ENCODE measurements at places on chromosomes 1 and 21. TPM values are rescaled to one million over a fixed set of nuclear protein-coding genes. Genes with fewer than 3 reads are reported as not detected.
A peak's percentile ranks its signal among the peaks of the same experiment; 100 is the strongest.

- no peaks in the 10 kb centered on the region for H3K27me3 ChIP-seq
- no peak overlapping the region for H3K27ac ChIP-seq
- H3K4me3 ChIP-seq: no peak overlapping the region
- no peaks in the 10 kb centered on the region for H3K4me1 ChIP-seq
- no peaks in the 10 kb centered on the region for H3K36me3 ChIP-seq
- no peak for DNase-seq
Observed at GRCh38 chr1:101964708-101965107, 32.0 kb downstream of the OLFM3 start.

DNA sequence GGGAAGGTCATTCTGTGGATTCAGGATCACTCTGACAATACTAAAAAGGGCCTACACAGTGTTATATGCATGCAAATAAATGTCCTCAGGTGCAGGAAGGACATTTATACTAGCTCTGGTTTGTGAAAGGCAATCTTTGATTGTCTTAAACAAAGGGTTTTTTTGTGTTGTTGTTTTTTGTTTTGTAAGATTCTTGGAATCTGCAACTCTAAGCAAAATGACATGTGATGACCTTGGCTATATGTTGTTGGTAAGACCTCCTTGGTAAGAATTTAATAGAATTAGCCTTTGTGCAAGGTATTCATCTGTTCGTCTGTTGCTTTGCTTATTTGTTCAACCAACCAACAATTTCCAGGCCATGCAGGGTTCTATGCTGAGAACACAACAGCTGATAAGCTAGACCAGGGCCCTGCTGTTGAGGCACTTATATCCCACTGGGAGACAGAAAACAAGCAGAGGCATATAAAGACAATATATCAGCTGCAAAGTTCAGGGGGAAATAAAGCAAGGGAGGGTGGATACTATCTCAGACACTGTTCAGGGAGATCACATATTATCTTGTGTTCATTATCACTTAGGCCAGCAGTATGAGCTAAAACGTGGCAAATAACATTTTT, 60.3 kb downstream of the FH start:
- no peak overlapping the region for H3K27ac ChIP-seq
- no peaks in the 10 kb centered on the region for H3K27me3 ChIP-seq
- no peaks in the 10 kb centered on the region for H3K4me1 ChIP-seq
- DNase-seq: no peak
- H3K36me3 ChIP-seq: no peaks in the 10 kb centered on the region
- H3K4me3 ChIP-seq: no peak overlapping the region

DNA sequence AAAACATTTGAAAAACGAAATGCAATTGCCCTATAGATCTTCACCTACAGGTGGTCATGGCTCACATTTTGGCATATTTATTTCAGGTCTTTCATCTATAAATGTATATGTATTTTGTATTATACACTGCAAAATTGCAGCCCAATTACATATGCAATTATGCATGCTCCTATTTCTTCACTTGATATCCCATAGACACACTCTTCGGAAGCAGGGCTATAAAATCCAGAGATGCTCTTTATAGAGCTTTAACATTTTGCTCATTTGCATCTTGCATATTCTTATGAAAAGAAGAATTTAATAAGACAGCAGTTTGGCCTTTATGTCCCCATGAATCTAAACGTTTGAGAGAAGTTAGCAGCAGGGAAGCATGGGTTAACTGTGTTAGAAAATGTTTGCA, 44.7 kb upstream of the PALMD start:
- DNase-seq: no peak
- H3K27ac ChIP-seq: no peak overlapping the region
- no peaks in the 10 kb centered on the region for H3K27me3 ChIP-seq
- H3K4me3 ChIP-seq: no peak overlapping the region
- H3K4me1 ChIP-seq: no peaks in the 10 kb centered on the region

DNA sequence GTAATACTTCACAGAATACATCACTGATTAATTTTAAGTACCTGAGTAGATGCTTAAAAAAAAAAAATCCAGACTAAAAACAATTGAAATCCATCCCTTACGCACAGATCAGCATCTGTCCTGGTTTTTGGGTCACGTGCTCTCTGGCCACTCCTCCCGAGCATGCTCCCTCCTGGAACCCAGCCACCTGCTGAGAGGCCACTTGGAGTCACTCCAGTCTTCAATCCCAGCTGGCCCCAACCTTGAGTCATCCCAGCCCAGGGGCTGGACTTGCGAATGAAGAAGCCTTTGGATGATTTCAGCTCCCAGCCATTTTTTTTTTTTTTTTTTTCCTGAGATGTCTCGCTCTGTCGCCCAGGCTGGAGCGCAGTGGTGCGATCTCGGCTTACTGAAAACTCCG, 8.9 kb downstream of the MAP1LC3C start:
- no peaks in the 10 kb centered on the region for H3K4me1 ChIP-seq
- H3K27me3 ChIP-seq: no peaks in the 10 kb centered on the region
- no peak overlapping the region for H3K27ac ChIP-seq

DNA sequence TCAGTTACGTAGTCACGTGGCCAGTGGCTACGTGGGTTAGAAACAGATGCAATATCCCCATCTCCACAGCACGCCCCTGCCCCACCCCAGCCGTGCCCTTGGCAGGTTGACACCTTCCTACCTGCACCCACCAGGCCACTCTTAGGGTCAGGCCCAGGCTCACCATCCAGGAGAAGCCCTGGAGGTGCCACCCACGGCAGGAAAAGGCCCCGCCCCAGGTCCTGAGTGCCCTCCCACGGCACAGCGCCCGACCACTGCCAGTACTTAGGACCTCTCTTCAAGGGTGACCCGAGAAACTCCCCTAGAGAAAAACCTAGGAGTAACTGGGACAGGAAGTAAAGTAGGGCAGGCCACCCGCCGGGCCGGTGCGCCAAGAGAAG, 1.5 kb downstream of the C1orf35 start:
- peak overlapping the region; percentile 84 for H3K4me3 ChIP-seq
- H3K27ac ChIP-seq: peak overlapping the region; percentile 93
- no peak for DNase-seq
- H3K4me1 ChIP-seq: peaks cover 10% of the 10 kb centered on the region

DNA sequence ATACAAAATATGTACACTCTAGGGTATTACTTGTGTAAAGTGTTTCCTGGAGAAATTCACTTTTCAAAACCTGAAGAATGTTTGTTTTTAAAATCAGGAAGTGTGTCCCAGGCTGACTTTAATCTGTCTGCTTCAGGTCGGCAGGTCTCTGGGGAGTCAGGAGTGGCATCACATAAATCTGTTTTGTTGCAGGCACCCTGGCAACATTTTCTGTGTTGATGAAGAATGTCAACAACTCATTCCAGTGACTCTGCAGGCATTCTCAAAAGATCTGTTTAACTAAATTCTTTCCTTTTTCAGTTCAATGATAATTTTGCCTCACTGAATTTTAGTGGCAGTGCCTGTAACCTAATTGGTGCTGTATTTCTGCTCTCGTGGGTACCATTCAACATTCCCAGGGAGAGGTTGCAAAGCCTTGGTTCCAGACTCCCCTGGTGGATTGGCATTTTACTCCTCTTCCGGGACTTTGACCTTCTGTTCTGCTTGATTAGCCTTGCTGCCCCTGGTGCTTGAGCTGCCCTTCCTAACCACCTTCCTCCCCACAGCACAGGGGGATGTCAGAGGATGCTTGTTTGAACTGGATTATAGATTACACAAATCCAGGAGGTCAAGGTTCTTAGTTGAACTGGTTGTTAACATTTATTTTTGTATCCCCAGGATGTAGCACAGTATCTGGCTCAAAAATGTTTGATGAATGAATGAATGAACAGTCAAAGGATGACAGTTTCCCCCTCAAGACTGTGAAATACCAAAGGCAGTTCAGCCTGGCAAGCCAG, 55.4 kb upstream of the LPGAT1 start:
- no peaks in the 10 kb centered on the region for H3K4me1 ChIP-seq
- H3K27ac ChIP-seq: no peak overlapping the region
- no peak overlapping the region for H3K4me3 ChIP-seq
- no peak for DNase-seq
- H3K36me3 ChIP-seq: no peaks in the 10 kb centered on the region
- H3K27me3 ChIP-seq: no peaks in the 10 kb centered on the region

- no peaks in the 10 kb centered on the region for H3K36me3 ChIP-seq
- H3K27ac ChIP-seq: no peak overlapping the region
- H3K27me3 ChIP-seq: no peaks in the 10 kb centered on the region
- no peaks in the 10 kb centered on the region for H3K4me1 ChIP-seq
Observed at GRCh38 chr1:117318426-117318825, 48.8 kb upstream of the MAN1A2 start.

Gene GPA33
- 513 TPM for total RNA-seq

Gene ZYG11A
- not detected for total RNA-seq

Gene SERTAD4
- 0.60 TPM for total RNA-seq

DNA sequence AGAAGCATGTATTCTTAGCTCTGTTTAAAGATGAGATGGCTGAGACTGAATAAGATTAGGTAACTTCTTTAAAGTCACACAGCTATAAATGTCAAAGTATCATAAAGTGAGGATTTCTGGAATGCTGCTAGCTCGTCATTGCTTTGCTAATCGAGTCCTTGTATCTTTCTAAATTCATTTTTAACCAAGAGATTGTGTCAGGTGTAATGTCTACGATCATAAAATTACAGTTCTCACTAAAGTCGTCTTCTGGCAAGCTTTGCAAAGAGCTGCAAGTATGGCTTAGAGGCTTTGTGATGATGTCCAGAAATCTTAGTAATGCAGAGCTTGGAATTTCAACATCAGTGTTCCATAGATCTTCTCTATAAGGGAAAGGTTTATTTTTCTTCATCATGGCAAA, 569.8 kb downstream of the LMO4 start:
- no peaks in the 10 kb centered on the region for H3K36me3 ChIP-seq
- H3K27ac ChIP-seq: peak overlapping the region; percentile 14
- H3K4me3 ChIP-seq: no peak overlapping the region
- no peaks in the 10 kb centered on the region for H3K27me3 ChIP-seq
- DNase-seq: no peak

- H3K4me1 ChIP-seq: no peaks in the 10 kb centered on the region
- H3K4me3 ChIP-seq: no peak overlapping the region
- H3K36me3 ChIP-seq: no peaks in the 10 kb centered on the region
- DNase-seq: peak; percentile 21
- no peaks in the 10 kb centered on the region for H3K27me3 ChIP-seq
- H3K27ac ChIP-seq: no peak overlapping the region
Observed at GRCh38 chr1:54919367-54920359, 32.7 kb upstream of the DHCR24 start.

- no peak overlapping the region for H3K4me3 ChIP-seq
- H3K36me3 ChIP-seq: no peaks in the 10 kb centered on the region
- no peaks in the 10 kb centered on the region for H3K27me3 ChIP-seq
Observed at GRCh38 chr1:44316231-44316759, 38.8 kb downstream of the ERI3 start.

Gene DCST1
- 0.41 TPM for total RNA-seq

DNA sequence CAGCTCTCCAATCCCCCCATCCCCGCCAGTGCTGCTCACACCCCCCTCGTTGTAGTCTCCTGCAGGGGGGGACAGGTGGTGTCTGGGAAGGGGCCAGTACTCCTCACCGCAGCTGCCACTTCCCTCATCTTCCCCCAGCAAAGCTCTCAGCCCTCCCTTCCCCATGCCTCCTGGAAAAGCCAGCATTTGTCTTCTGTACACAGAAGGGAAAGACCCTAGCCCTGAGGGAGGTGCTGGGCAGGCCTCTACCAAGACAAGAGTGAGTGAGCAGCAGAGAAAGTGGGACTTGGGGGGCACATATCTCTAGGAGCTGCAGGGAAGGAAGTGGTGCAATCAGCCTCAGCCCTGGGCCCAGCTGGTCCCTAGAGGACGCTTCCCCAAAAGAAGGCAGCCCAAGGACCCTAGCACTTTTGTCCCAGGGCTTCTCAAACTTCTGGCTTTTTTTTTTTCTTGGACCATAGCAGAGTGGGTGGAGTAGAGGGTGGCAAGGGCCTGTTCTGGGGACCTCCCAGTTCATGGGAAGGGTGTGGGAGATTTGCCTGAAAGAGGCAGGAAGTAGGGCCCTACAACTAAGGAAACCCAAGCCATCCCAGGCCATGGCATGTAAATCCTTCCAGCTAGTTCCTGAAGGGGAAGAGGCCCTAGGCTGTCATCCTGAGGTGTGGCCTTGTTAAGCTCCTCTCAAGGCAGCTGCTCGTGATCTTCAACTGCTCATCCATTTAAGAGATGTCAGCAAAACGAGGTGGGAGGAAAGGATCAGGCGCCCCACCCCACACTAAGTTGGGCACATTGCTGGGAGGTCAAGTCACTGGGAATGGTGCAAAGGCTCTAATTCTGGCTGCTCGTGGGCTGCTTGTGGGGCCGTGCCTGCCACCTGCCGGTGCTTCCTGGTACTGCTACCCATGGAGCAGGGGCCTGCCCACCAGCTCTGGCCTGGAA, 12.6 kb downstream of the ZC3H12A start:
- no peak overlapping the region for H3K4me3 ChIP-seq
- H3K27ac ChIP-seq: peak overlapping the region; percentile 77
- DNase-seq: peak; percentile 81
- H3K27me3 ChIP-seq: no peaks in the 10 kb centered on the region

- no peaks in the 10 kb centered on the region for H3K36me3 ChIP-seq
- H3K4me3 ChIP-seq: no peak overlapping the region
- no peak overlapping the region for H3K27ac ChIP-seq
- H3K27me3 ChIP-seq: peaks cover 47% of the 10 kb centered on the region
- H3K4me1 ChIP-seq: no peaks in the 10 kb centered on the region
Observed at GRCh38 chr1:18057623-18058022, 50.0 kb upstream of the IGSF21 start.

GRCh38 chr1:169565335-169566271, 20.7 kb downstream of the F5 start:
- no peaks in the 10 kb centered on the region for H3K36me3 ChIP-seq
- H3K27me3 ChIP-seq: no peaks in the 10 kb centered on the region
- H3K4me1 ChIP-seq: no peaks in the 10 kb centered on the region
- no peak for DNase-seq
- no peak overlapping the region for H3K4me3 ChIP-seq
- H3K27ac ChIP-seq: no peak overlapping the region

Gene LCE2A
- total RNA-seq: not detected

DNA sequence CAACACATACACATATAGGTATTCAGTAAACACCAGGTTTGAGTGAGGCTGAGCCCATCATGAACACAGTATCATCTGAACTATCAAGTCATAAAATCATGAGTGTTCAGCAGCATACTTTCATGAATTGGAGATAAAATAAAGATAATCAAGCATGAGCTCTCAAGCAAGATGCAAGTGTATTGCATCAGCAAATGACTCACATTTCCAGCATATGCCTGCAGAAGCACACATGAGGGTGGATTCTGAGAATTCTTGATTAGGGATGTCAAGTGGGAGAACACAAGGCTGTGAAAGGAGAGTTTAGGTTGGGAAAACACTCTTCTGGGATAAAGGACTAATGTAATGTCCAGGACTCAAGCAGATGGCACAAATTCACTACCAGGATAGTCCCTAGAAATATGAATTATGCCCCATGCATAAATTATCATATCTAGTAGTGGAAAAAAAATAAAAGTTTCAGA, 299.2 kb downstream of the SRGAP2C start:
- H3K27ac ChIP-seq: no peak overlapping the region
- no peak overlapping the region for H3K4me3 ChIP-seq

Gene SLC1A7
- total RNA-seq: 1.6 TPM
